ENCODE measurements at places on chromosomes 11 and 22.

GRCh38 chr11:25860677-25861450, 471.1 kb upstream of the ANO3 start:
- H3K36me3 ChIP-seq, result no peaks in the 10 kb centered on the region
- H3K27ac ChIP-seq, result no peak overlapping the region
- DNase-seq, result no peak
- no peak overlapping the region for H3K4me3 ChIP-seq
- no peaks in the 10 kb centered on the region for H3K4me1 ChIP-seq
- H3K27me3 ChIP-seq, result no peaks in the 10 kb centered on the region

GRCh38 chr22:21985214-21985613, 2.6 kb upstream of the TOP3B start:
- H3K4me3 ChIP-seq, result no peak overlapping the region
- H3K27ac ChIP-seq, result no peak overlapping the region
- H3K4me1 ChIP-seq, result peaks cover 20% of the 10 kb centered on the region
- no peaks in the 10 kb centered on the region for H3K36me3 ChIP-seq
- no peaks in the 10 kb centered on the region for H3K27me3 ChIP-seq
- DNase-seq, result no peak

GRCh38 chr11:134045799-134046635, 22.9 kb upstream of the JAM3 start:
- H3K4me1 ChIP-seq, result peaks cover 7% of the 10 kb centered on the region
- no peak overlapping the region for H3K4me3 ChIP-seq
- H3K36me3 ChIP-seq, result no peaks in the 10 kb centered on the region
- peak; percentile 64 for DNase-seq

DNA sequence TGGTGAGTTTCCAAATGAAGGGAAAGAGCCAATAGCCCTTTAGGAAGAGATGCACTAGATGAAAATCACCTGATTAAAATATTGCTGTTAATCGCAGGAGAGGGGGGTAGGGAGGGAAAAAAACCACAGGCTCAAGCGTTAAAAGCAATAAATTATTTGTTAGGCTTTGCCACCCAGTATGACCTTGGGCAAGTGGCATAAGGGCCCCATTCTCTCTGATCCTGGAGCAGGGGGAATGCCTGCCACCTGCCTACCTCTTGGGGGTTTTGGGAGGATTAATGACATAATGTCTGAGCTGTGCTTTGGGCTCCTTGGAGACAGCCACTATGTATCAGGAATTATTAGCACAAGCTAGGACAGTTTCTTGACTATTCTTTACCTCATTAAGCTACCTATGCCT, 80.0 kb downstream of the ZNRF3 start:
- H3K36me3 ChIP-seq, result peaks cover 3% of the 10 kb centered on the region
- no peak overlapping the region for H3K27ac ChIP-seq
- peaks cover 23% of the 10 kb centered on the region for H3K4me1 ChIP-seq
- peaks cover 68% of the 10 kb centered on the region for H3K27me3 ChIP-seq
- DNase-seq, result no peak

GRCh38 chr11:94091091-94091490, 37.5 kb upstream of the PANX1 start:
- DNase-seq, result no peak
- no peak overlapping the region for H3K4me3 ChIP-seq

DNA sequence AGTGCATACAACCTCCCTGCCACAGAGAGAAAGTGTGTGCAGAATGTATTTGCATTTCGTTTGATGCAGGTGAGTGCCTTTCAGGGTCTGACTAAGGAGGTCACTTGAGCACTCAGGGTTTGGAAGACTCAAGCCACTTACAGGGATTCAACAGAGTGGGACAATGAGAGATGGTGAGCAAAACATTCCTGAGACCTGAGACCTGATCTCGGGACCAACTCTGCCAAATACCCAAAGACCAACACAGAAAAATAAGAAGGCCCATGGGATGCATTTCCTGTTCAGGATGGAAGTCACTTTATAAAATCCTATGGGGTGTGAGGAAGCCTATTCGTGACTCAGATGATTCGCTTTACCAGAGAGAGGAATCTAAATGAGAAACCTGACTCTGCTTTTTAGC, 65.2 kb upstream of the LARGE1 start:
- H3K27ac ChIP-seq, result no peak overlapping the region
- no peaks in the 10 kb centered on the region for H3K4me1 ChIP-seq
- no peak overlapping the region for H3K4me3 ChIP-seq
- no peak for DNase-seq
- H3K36me3 ChIP-seq, result no peaks in the 10 kb centered on the region

All from activated CD4-positive, alpha-beta T cell treated with anti-CD3 and anti-CD28 coated beads for 36 hours (primary cell).